Fibroblast of lung (primary cell): ENCODE measurements at places on chromosomes 16 and 17. TPM values are rescaled to one million over a fixed set of nuclear protein-coding genes. Genes with fewer than 3 reads are reported as not detected.

NEURL4 gene
- 18.2 and 20.1 TPM in 2 replicates for total RNA-seq

SDK2 gene
- total RNA-seq: under 0.01 and 0.26 TPM in 2 replicates

RHBDF2 gene
- total RNA-seq: 3.9 and 5.1 TPM in 2 replicates

ADPRM gene
- 17.0 and 25.4 TPM in 2 replicates for total RNA-seq

NPIPB12 gene
- 10.2 and 11.0 TPM in 2 replicates for total RNA-seq

UTS2R gene
- total RNA-seq: not detected in 2 replicates

CMTM1 gene
- total RNA-seq: 1.5 and 2.3 TPM in 2 replicates

CDIP1 gene
- total RNA-seq: 4.9 and 12.2 TPM in 2 replicates

DNAI2 gene
- total RNA-seq: not detected in 2 replicates

ACSM2B gene
- not detected in 2 replicates for total RNA-seq

WFIKKN1 gene
- under 0.01 and 0.17 TPM in 2 replicates for total RNA-seq

CTRB1 gene
- total RNA-seq: not detected in 2 replicates

HERPUD1 gene
- total RNA-seq: 111 and 117 TPM in 2 replicates

EME1 gene
- 0.51 and 2.3 TPM in 2 replicates for total RNA-seq

SMIM36 gene
- not detected in 2 replicates for total RNA-seq
